ENCODE measurements at places on chromosomes 16 and 17.

GRCh38 chr17:47852113-47852949 lies 1.4 kb upstream of the SP6 start:
- ATAC-seq = no peak

DNA sequence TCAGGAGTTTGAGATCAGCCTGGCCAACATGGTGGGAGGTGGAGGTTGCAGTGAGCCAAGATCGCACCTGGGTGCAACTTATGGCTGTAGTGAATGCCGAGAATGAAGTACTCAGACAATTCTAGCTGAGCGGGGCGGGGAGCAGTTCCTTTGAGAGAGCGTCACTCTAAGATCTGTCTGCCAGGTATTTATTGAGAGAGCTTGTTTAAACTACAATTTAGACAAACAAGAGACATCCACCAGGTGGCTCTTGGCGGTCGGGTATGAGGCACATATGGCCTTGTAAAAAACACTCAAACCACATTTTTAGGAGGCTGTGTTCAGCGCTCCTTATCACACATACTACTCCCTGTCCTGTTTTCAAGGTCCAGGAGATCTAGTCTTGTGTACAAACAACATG lies 40.6 kb upstream of the CDH1 start:
- ATAC-seq = no peak

GRCh38 chr17:66255527-66255971 lies 26.3 kb upstream of the APOH start:
- ATAC-seq = peak; percentile 41

- ATAC-seq = no peak
Measured at GRCh38 chr16:87608400-87608985, 6.2 kb downstream of the JPH3 start.

DNA sequence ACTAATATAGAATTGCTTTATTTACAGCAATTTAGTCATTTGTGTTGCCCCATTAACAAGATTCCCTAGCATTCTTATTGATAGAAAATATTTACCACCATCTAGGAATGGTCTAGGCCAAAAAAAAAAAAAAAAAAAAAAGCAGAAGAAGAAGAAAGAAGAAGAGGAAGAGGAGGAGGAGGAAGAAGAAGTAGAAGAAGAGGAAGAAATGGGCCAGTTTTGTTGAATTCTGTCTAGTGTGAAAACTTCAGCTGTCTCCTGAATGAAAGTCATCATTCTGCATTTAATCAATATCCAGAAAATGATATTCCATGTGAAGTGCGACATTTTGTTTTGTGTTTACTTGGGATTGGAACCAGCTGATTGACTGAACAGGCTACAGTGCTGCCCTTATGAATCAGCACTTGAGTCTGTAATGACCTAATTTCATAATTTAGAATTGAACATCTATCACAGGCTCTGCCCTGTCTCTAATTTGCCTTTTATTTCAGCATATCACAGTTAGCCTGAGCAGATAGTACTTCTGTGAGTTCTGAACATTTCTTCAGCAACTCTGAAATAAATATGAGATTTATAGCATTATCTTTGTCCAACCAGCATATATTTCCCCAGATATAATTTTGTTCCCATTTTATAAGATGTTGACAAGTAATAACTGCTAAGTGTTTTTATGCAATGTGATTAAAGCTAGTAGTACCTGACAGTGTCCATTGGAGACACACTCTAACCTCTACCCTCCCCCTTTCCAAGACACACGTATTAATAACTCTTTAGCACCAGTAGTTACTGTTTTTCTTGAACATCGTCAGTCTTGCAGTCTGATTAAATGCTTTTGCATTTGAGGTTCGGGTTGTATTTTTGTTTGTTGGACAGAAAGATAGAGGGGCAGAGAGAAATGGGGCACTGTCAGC lies 5.9 kb downstream of the ANKFN1 start:
- no peak for ATAC-seq

- no peak for ATAC-seq
Measured at GRCh38 chr17:77555741-77556291, 402.7 kb upstream of the TNRC6C start.

DNA sequence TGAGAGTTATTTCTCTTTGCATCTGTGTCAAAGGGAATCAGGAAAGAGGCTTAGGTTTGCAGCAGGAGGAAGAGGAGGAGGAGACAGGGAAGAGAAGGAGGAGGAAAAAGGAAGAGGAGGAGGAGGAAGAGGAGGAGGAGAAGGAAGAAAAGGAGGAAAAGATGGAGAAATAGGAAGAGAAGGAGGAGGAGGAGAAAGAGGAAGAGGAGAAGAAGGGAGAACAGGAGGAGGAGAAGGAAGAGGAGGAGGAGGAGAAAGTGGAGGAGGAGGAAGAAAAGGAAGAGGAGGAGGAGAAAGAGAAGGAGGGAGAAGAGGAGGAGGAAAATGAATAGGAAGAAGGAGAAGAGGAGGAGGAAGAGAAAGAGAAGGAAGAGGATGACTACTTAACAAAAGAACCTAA lies 459.1 kb downstream of the GRIN2A start:
- ATAC-seq = no peak

DNA sequence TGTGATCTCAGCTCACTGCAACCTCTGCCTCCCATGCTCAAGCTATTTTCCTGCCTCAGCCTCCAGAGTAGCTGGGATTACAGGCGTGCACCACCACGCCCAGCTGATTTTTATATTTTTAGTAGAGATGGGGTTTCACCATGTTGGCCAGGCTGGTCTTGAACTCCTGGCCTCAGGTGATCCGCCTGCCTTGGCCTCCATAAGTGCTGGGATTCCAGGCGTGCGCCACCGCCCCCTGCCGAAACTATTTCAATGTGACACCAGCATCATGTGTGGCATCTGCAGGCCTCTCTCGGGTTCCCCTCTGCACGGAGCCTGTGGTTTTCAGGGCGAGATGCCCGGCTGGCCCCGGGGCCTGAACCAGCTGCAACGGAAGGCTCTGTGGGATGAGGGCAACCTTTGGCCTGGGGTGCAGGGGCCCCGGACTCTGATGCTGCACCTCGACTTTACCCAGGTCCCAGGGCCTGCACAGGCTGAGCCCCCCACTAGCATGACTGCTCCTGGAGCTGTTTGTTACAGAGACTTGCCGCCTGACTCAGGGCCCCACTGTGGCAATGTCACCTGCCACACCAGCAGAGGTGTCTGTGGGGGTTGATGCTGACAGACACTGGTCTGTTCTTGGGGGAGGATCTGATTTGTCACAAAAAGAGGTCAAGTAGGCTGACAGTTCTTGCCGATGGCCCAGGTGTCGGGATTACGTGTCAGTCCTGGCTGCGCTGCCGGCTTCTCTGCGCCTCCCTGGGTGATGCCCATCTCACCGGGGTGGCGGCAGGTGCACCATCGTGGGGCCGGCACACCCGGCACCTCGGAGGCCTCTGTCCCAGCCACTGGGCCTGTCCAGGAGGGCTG lies 8.6 kb upstream of the TEX19 start:
- no peak for ATAC-seq

DNA sequence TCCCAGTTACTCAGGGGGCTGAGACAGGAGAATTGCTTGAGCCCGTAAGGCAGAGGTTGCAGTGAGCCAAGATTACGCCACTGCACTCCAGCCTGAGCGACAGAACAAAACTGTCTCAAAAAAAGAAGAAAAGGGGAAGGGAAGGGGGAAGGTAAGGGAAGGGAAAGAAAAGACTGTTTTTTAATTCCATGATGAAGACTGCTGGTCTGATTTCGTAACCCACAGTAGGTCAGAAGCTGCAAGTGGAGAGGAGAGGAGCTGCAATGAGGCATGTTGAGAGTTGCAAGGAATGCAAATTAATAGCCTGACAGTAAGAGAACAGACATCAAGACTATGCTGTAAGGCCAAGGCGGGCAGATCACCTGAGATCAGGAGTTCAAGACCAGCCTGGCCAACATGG lies 33.3 kb downstream of the HELZ start:
- no peak for ATAC-seq

DNA sequence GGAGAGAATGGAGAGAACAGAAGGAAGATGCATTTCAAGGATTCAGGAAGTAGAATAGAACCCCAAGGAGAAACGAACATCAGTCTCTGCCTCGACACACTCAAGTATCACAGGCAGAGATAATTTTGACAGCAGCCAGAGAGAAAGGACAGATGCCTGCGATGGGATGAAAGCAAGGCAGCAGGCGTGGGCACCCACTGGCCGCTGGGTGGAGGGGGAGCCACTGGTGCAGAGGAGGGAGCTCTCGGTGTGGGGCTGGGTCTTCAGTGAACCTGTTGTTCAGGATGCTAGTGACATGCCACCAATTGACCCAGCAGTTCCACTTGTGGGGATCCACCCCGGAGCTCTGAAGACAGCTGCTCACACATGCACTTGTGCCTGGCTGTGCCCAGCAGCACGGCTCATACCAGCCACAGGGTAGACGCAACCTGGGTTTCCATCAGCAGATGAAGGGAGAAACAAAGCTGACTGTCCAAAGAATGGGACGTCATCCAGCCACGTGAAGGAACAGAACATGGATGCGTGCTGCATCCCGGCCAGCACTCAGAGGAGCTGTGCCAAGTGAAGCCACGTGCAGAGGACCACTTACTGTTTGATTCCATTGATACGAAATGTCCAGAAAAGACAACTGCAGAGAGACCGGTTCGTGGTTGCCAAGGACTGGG lies 127.0 kb downstream of the BANP start:
- ATAC-seq = no peak

- no peak for ATAC-seq
Measured at GRCh38 chr16:66653581-66654350, 42.8 kb downstream of the CMTM4 start.

GRCh38 chr17:78862073-78863023 lies 21.7 kb upstream of the USP36 start:
- no peak for ATAC-seq

- no peak for ATAC-seq
Measured at GRCh38 chr16:55868137-55868536, 7.0 kb downstream of the CES5A start.

DNA sequence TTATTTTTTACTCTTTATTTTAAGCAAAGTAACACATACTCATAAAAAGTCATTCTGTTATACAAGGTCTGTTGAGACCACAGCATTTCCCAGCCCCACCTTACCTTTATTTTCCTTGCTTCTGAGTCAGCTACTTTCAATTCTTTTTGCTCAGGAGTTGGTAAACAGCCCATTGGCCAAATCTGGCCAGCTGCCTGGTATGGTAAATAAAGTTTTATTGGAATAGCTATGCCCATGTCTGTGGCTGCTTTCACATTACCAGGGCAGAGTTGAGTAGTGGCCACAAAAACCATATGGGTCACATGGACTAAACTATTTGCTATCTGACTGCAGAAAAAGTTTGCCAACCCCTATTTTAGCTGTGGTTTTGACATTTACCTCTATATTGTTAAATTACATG lies 3.4 kb upstream of the NSRP1 start:
- ATAC-seq = no peak

GRCh38 chr17:36151891-36152638 lies 24.4 kb downstream of the TBC1D3B start:
- no peak for ATAC-seq

DNA sequence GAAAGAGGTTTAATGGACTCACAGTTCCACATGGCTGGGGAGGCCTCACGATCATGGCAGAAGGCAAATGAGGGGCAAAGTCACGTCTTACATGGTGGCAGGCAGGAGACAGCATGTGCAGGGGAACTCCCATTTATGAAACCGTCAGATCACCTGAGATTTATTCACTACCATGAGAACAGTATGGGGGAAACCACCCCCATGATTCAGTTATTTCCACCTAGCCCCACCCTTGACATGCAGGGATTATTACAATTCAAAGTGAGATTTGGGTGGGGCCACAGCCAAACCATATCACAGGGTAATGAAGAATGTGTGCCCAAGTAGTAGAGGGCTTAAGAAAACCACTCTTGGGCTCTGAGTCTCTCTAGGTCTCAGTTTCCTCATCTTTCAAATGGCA lies 85.1 kb downstream of the PRKCB start:
- peak; percentile 54 for ATAC-seq

GRCh38 chr17:77959126-77959925 lies 823 bp downstream of the TNRC6C start:
- ATAC-seq = no peak

DNA sequence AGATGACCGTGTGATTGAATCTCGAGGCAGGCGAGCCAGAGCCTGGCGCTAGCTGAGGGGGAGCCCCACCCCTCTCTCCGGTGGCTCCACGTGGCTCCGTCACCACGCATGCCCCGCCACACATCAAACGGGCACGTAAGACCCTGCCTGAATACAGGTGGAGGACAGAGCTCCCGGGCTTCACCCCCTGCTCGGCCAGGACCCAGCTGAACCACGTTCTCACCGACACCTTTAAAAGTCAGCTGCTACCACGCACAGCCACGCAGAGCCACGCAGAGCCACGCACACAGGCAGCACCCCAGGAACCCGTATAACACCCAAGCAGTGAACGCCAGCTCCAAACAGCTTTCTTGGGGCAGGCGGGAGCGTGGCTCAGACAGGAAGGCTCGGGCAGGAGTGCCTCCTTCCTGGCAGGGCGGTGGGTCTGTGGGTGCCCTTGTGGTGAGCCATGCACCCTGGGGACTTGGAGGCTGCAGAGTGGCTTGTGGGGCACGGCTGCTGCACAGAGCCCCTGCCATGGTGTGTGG lies 4.4 kb downstream of the TMEM204 start:
- ATAC-seq = no peak

- ATAC-seq = no peak
Measured at GRCh38 chr17:29210879-29211278, 30.7 kb upstream of the MYO18A start.

GRCh38 chr17:31532081-31532480 lies 140.6 kb downstream of the RAB11FIP4 start:
- ATAC-seq = no peak

All from activated CD4-positive, CD25-positive, alpha-beta regulatory T cell treated with anti-CD3 and anti-CD28 coated beads, Interleukin-2, amount 50 U/mL, for 24 hours (primary cell).